Right renal pelvis (tissue), 4 donors: ENCODE measurements at places on chromosomes 11 and 22. TPM values are rescaled to one million over a fixed set of nuclear protein-coding genes. Genes with fewer than 3 reads are reported as not detected.

Gene DDI1
- not detected for polyA plus RNA-seq

Gene KCNQ1OT1
- polyA plus RNA-seq = 0.82 TPM

Gene C22orf23
- polyA plus RNA-seq = 8.0 TPM

DNA sequence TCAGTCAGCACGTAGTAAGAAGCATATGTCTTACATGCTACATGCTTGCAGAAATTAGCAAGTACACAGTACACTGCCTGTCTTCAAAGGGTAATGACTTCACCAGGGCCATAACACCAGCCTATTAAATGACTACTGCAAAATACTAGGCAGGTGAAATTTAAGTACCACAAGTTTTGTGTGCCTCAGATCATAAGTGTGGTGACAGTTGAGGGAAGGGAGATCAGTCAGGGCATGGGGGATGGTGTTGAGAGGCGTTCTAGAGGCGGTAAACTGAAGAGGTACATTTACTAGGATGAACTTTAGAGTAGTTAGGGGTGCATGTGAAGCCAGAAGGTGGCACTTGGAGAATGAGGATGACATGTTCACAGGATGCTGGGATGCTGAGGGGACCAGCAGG is 22.0 kb downstream of the AMOTL1 start:
- DNase-seq = no peak

DNA sequence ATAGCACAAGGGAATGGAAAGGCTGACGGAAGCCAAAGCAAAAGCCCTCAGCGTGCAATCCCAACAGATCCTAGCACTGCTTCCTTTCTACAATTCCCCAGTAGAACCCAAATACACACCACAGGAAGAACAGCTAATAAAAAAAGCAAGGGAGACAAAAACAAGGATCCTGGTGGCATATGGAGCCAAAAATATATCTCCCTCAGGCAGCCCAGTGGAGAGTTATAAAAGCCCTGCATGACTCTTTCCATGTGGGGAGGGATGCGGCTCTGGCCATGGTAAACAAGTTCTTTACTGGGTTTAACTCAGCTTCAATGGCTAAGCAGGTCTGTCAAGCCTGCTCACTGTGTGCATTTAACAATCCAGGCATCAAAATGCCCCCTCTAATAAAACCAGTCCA is 88.1 kb downstream of the PIWIL4 start:
- DNase-seq = no peak

DNA sequence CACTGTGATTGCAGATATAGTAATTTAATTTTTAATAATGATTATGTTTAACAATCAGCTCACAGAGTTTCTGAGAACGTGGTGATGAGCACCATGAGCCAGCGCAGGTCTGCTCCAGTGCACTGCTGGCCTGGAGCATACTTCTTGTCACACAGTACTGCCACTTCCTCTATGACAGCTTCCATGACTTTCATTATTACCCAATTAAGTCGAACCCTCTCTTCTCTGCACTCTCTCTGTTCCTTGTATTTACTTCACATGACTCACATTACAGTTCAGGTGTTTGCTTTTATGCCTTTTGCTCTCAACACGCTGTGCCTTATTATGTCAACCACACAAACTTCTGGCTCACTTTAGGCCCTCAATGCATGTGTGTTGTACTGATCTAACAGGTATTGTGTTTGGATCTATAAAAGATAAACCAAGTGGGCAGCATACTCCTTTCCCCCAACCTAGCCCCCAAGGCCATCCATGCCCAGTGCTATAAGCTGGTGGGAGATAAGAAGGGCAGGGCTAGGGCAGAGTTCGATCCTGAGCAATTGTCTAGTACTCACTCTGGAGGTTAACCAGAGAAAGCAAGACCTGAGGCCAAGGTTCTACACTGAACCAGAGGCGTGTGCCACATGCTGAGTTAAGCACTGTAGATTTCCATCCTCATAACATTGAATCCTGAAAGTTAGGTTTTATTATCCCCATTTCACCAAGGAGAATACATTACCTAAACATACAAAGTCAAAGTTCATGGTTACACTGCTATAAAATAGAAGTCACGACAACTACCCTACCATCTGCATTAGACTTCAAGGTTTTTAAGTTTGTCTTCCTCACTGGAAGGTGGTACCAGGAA is 356.5 kb downstream of the INSC start:
- DNase-seq = no peak

Gene EFEMP2
- polyA plus RNA-seq = 134 TPM

DNA sequence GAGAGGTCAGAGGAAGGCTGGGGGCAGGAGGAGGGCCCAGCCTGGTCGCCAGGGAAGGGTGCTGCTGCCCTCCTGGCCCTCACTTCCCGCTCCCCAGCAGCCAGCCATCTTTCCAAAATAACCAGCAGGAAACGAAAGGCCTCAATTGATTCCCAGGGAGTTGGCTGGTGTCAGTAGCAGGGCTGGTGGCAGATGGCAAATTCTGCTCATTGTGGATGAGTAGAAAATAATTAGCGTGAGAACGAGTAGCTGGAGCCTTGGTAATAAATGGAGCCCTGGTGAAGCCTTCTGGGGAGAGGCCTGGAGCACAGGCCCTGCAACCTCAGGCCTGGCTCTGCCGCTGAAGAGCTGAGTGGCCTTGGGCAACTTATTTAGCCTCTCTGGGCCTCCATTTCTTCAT is 31.3 kb downstream of the DAGLA start:
- no peak for DNase-seq

Gene PAX6
- 0.13 TPM for polyA plus RNA-seq

Gene NAALAD2
- polyA plus RNA-seq = 30.0 TPM

Gene MUC5AC
- not detected for polyA plus RNA-seq

- DNase-seq = no peak
Measured at GRCh38 chr11:45336136-45336535, 50.0 kb upstream of the SYT13 start.

DNA sequence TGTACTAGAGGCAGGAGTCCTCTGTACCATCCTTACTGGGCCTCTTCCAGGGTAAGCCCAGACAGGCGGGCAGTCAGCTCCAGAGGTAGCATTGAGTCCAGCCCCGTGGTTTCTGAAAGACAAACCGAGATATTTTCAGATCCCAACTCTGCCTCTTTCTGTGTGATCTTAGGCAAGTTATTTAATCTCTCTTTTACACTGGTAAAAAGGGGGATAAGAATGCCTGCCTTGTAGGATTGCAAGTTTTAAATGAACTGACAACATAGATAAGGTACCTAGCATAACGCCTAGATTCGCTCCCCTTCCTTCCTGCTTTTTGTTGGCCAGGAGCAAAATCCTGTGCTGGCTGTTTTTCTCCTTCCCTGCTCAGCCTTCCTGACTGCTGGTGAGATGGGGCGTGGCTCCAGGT is 56.4 kb upstream of the NNMT start:
- DNase-seq = no peak

- no peak for DNase-seq
Measured at GRCh38 chr11:86702220-86702983, 30.0 kb upstream of the ME3 start.

DNA sequence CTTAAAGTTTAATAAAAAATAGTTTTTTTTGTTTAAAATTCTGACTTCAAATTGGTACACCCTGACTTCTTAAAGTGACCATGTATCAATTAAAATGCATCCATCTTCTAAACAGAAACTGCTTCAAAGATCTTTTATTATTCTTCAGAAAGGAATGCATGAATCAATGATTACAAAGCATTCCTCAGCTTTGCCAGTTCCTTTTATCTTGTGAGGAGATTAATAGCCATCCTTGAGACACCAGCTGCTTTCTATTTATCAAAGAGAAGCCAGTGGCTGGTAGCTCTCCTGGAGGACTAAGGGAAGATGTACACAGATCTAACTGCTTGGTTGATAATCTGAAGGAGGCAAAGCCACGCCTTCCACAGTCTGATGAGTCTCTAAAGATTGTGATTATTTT is 2222.5 kb downstream of the LRRC4C start:
- no peak for DNase-seq

DNA sequence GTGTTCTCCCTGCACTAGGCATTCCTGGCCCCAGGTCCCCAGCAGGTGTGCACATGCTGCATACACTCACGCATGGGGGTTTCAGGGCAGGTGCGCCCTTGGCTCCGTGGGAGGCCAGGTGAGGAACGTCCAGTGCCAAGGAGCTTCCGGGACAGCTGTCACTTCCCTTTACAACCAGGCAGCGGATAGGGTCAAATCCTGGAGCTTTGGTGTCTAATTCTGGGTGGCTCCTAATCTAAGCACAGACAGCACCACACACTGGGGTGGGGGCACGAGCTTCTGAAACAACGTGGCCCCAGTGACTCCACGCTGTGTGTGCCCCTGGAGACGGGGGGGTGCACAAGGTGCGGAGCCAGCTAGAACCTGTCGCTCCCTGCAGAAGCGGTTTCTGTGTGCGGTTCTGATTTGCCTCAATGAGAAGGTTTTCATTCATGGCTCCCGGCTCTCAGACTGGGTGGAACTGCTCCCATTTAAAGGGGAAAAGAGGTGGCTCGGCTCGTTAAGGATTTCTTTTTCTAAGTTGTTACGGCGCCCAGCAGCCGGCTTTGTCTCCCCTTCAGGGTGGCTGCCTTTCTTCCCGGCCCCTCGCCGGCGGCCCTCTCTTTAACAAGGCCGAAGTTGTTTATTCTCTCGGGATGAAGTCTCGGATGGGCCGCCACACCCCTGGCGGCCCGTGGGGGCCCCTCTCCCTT is 5.0 kb downstream of the CCND1 start:
- DNase-seq = no peak

- DNase-seq = no peak
Measured at GRCh38 chr11:134763030-134763388, 351.0 kb upstream of the B3GAT1 start.

GRCh38 chr11:67031791-67032561 is 9.0 kb downstream of the SYT12 start:
- DNase-seq = no peak

Gene KCNJ1
- polyA plus RNA-seq = 111 TPM

DNA sequence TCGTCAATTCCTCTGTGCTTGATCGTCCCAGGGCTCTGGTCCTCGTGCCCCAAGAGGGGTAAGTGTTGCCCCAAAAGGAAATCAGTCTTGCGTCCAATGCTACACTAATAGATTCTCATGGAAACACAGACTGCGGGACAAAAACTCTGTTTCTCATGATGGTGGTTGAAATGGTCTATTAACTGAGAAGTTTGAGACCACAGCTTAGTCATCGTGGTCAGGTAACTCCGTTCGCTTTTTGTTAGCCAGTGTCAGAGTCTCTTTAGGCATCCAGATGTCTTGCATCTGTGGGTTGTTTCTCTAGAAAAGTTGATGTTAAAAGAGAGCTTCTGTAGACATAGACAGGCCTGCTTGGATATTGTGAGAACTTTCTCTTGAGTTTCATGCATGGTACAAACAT is 104.6 kb upstream of the SORL1-AS1 start:
- no peak for DNase-seq

- no peak for DNase-seq
Measured at GRCh38 chr11:46457021-46457420, 65.4 kb upstream of the CHRM4 start.

Gene OR5D14
- not detected for polyA plus RNA-seq

DNA sequence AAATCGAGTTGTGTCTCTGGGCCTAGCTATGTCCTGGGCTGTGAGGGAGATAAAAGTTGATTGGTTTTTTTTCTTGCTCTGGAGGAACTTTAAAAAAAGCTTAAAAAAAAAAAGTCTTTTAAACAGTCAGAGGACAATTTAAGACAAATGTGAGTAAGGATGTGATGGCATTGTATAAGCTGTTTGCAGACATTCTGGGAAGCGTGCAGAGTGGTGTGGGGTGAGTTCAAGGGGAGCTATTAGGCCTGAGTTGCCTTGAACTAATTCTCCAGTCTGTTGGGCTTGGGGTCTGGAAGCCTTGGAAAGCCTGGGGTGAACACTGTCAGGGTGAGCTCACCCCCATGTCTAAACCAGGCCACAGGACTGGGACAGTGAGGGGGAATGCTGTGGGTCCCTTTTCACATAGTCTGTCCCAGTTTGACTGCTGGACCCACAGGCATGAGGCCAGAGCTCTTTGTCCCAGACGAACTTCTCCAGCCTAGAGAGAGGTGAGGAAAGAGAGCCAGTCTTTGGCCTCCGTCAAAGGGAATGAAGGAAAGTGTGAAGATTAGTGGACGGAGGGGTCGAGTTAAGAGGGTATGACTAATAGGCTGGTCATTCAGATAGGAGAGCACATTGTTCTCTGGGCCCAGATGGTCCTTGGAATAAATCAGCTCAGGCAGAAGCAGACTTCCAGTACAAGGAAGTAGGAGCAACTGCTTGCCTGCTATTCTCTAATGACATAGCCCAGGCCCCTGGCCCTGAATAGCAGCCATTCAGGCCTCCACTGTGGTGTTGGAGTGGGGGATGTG is 76.4 kb upstream of the NNMT start:
- DNase-seq = no peak

Gene ACR
- polyA plus RNA-seq = 0.46 TPM

Gene OR52E8
- not detected for polyA plus RNA-seq

DNA sequence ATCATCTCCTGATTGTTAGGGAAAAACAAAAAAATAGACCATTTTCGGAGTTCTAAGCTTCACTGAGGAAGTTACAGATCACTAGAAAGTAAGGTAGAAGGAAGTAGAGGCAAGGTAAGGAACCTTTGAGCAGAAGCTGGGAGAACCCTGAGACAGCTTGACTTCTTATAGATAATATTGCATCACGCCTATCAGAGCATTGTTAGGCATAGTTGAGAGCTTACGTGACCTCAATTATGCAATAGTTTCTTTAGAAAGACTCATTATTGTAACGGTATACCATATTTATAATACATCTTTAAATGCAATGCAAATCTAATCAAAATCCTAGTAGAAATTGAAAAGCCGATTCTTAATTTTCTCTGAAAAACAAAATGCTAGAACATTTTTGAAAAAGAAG is 4.9 kb downstream of the TBRG1 start:
- no peak for DNase-seq

- DNase-seq = no peak
Measured at GRCh38 chr11:120304526-120304925, 20.6 kb upstream of the TLCD5 start.

Gene GGTLC3
- not detected for polyA plus RNA-seq

- no peak for DNase-seq
Measured at GRCh38 chr11:68049509-68050370, 10.9 kb downstream of the TCIRG1 start.

Gene APOBEC3A
- polyA plus RNA-seq = not detected

Gene BEST1
- polyA plus RNA-seq = 4.1 TPM

Gene CASP5
- not detected for polyA plus RNA-seq

DNA sequence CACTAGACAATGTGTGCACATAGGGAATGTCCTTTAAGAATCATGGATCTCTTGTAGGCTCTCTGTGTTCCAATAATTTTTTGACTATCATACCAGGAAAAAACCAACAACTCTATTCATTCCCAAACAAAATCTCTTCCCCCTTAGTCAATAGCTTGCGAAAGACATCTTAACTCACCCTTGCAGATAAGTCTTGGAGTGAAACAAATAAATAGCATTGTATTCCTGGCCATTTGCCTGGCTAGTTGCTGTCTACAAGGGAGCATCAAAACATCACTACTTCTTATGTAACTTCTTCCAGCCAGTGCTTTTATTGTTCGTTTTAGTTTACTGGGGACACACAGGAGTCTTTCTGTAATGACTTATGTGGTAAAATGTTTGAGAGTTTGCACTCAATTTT is 29.4 kb downstream of the SCN3B start:
- no peak for DNase-seq

Gene SLC25A45
- 5.4 TPM for polyA plus RNA-seq

Gene C11orf42
- 0.86 TPM for polyA plus RNA-seq
